ENCODE measurements at places on chromosomes 1 and 21.

- DNase-seq = no peak
Observed at GRCh38 chr1:246691622-246692495, 32.4 kb upstream of the SCCPDH start.

DNA sequence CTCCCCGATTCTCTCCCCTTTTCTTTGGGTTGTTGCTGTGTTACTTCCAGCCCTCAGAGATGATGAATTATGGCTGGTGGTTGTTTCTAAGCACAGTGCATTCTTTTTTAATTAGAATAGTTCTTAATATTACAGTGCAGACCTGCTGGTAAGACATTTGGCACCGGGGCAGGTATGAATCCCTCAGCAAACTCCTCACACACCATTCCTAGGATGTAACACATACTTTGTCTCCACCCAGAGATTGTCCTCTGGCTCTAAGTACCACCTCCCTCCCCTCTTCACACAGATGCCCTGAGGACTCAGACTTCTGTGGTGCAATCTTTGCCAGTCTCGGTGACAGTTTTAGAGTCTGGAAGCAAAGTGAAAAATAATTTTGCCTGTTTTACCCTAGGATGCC lies 143.1 kb downstream of the HLX start:
- DNase-seq = no peak

GRCh38 chr21:37427221-37427620 lies 60.6 kb downstream of the DYRK1A start:
- no peak for DNase-seq

GRCh38 chr21:34859976-34860653 lies 189.0 kb downstream of the RUNX1 start:
- no peak for DNase-seq

DNA sequence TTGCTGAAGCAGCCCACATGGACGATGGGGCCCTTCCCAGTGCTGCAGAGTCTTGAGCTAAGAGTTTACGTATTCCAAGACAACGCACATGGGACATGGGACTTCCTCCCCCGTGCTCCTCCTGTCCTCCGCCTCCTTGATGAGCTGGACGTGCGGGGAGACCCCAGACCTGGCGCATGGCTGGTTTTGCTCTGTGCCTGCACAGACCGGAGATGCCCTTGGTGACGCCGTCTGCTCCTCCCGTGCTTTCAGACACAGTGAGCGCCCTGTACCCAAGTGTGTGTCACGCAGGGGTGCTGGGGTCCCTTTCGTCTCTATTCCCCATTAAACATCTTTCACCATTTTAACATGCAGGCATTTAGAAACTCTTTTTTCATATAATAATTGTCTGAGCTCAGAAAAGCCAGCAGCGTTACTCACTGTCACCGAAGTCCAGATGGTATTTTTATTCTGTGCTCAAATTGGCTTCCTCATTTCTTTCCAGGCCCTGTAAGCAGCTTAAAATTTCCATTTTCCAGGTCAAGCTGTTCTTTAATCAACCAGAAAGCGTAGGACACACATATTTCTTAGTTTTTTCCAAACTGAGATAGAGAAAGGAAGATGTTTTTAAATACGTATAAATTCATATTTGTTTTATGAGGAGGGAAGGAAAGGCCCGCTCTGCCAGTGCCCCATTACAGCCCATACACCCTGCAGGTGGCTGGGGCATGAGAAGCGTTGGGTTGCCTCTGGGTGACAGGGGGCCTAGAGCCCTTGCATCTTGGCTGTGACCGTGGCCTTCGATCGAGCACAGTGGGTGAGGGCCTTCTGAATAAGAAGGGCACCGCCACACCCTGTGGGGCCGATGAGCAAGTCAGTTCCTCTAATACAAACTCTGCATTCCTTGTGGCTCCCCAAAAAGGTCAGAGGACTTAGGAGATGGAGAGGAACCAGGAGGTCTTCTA lies 17.9 kb upstream of the ZBTB21 start:
- no peak for DNase-seq

- no peak for DNase-seq
Observed at GRCh38 chr1:93016171-93016570, 54.9 kb upstream of the DIPK1A start.

GRCh38 chr21:36186506-36187399 lies 30.1 kb downstream of the DOP1B start:
- DNase-seq = no peak

DNA sequence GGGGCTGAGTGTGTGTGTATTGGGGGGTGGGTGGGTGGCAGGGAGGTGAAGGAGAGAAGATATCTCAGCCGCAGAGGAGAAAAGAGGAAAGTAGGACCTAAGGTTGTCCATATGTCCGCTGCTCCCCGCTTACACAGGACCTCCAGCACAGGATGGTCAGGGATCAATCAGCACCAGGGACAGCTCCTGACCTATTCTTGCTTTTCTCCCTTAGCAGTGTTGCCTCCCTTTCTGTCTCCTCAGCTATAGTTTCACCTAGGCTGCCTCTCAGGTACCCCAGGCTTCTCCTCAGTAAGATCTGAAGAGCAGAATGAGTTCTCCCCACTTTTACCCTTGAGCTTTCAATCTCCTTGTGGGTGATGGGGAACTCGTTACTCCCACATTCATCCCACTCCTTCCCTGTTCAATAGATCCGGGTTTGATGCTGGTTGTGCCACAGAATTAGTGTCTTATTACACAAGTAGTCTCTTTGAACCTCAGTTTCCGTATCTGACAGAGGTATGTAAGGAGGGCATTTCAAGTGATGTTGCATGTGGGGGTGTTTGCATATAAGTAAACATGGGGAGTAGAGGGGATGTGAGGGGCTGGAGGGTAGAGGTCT lies 1.4 kb upstream of the DPH2 start:
- DNase-seq = peak; percentile 40

DNA sequence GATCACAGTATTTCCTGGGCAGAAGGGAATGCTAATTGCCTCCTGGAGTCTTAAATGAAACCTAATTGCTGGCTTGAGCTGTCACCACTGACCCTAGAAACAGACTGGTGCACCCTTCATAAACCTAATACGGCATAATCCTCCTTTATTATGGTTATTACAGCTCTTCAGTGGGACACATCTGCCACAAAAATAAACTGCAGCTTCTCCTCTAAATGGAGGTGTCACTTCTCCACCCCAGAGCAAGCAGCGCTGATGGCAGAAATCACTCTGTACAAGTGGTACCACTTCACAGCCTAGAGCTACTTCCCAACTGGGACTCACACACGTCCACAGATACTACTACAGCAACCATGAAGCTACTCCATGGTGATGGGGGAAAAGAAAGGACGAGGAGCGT lies 11.1 kb downstream of the PTPN14 start:
- no peak for DNase-seq

DNA sequence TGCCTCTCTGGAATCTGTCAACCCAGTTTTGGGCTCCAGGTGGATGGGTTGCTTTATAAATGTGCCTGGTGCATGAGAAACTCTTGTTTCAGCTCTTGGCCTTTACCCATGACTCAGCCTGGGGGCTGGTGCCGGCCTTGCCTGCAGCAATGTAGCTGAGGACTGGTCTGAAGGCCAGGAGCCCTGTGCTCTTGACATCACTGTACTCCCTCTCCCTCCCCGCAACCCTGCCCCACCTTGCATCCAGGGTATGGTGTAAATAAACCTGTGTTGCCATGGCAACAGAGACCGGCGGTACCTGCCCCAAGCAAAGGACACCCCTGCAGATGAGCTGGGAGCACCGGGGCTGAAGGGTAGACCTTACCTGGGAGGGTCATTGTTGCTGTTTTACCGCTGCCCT lies 13.3 kb downstream of the FAM151A start:
- DNase-seq = no peak

GRCh38 chr1:145963265-145964019 lies 933 bp downstream of the ANKRD34A start:
- DNase-seq = peak; percentile 81

GRCh38 chr21:35932232-35932911 lies 128.0 kb downstream of the SETD4 start:
- peak; percentile 96 for DNase-seq

All from A172 (cell line).